ENCODE measurements at places on chromosomes 7 and 10.
A peak's percentile ranks its signal among the peaks of the same experiment; 100 is the strongest.

GRCh38 chr7:108132551-108133265 is 2.5 kb upstream of the LAMB4 start:
- DNase-seq: no peak

DNA sequence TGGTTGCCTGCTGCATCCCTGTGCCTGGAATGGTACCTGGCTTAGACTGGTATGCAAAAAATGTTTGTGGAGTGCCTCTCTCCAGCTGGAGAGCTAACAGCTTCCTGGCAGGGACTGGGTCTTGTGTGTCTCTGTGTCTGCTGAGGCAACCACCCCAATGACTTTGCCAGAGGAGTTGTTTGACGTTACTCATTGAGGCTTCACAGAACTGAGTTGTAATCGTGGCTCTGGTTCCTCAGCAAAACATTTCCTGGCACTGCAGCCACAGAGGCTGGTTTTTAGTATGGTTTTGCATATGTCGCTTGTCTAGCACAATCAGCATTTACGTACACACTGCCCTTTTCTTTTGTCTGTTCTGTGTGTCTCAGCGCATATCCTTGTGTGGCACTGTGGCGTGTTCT is 7.5 kb downstream of the ZNF282 start:
- no peak for DNase-seq

DNA sequence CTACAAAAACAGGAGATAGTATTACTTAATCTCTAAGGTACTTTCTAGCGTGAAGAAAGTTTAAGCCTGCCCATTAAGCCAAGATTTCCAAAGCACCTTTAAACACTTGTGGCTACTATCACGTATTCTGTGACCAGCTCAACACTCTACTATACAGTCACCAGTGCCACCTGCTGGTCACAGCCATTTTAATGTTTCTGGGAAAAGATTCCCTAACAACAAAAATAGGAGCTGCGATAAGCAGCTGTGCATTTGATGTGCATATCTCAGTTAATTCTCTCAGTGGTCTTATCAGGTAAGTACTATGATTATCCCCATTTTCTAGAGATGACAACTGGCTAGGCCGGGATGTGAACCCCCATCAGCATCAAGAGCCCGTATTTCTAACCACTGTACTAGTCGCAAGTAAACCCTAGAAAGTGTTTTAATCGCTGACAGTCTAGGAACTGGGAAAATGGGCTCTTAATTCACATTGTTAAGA is 860 bp downstream of the SEC31B start:
- peak; percentile 35 for DNase-seq

DNA sequence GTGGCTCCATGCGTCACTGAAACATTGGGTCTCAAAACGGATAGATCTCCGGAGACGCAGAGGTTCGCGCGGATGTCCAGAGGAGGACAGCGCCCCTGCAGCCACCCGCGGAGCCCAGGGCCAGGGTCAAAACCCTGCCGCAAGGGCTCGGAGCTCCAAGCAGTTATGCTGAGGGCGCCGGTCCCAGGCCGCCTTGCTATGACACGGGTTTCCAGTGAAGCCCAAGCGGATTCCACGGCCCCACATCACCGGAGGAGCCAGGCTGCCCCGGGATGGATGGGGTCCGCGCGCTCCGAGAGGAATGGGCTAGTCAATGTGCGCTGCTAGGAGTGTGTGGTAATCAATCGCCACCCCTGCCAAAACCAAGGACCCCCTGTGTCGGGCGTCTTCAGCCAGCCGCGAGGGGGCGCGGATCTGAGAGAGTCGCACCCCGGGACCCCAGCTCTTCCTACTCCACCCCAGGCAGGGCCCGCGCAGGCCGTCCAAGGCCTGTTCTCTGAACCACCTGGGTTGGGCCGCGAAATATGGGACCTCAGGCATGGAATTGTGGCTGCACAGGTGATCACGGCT is 5.6 kb upstream of the EMX2 start:
- no peak for DNase-seq

DNA sequence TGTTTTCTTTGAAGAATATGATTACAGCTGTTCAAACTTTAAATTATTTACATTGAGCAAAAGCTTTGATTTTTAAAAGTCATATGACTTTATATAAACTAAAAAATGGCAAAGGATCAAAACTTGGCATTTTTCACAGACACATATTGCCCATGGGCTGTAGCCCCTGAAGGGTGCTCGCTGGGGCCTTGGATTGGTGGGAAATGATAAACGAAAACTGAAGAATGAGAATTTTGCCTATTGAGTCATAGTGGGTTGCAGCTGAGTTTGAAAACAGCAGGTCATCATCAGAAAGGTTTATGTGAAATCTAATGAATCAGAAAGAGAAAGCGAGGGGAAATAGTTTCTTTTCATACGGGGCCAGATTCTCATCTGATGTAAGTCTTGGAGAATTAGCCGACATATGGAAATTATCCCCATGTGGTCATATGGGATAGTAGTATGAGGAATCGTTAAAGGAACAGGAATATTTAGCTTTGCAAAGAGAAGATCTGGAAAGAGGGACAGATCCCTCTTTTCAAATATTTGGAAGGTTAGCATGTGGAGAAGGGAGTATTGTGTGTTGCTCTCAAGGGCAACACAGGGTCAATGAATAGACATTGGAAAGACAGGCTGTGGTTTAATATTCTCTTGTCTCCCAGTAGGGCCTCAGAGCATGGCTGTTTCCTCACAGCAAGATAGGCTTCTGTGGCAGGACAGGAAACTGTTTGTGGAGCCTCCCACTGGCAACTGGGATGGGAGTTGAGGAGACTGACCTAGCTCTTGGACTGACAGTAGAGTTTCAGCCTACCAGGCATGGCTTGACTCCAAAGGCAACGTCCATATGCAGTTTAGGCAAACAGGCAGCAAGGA is 119.0 kb downstream of the FZD1 start:
- no peak for DNase-seq

GRCh38 chr10:98878418-98878817 is 357.2 kb downstream of the HPSE2 start:
- DNase-seq: no peak

GRCh38 chr10:109517748-109518147 is 405.6 kb downstream of the XPNPEP1 start:
- DNase-seq: no peak

- DNase-seq: no peak
Observed at GRCh38 chr10:349081-349480, 213.8 kb downstream of the ZMYND11 start.

GRCh38 chr10:22491931-22492615 is 146.8 kb downstream of the SPAG6 start:
- peak; percentile 37 for DNase-seq

DNA sequence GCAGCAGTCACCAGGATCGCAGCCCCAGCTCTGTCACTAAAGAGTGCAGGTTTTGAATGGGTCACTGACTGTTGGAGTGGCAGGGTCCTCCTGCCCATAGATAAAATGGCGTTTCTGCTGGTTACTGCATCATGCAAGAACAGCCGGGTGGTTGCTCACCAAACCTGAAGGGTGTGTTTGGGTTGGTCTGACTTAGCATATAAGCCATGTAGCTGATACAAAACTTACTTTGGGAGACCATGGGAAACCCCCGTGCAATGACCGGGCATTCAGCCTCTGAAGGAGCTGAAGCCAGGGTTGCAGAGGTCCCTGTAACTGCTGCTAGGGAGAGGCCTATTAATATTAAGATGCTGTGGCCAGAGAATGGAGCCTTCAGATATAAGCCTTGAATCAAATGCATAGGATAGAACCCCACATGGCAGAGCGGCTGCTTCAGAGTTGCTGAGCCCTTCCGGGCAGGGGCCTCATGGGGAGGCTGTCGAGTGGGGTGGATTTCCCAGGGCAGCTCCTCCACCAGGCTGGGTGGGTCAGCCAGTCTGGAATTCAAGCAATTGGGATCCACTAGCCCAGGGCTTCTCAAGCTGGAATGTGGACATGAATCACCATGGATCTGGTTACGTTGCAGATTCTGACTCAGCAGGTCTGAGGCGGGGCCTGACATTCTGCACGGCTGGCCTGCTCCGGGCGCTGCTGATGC is 70.9 kb upstream of the CTBP2 start:
- DNase-seq: no peak

GRCh38 chr10:132575320-132576201 is 38.0 kb downstream of the INPP5A start:
- DNase-seq: no peak

- DNase-seq: no peak
Observed at GRCh38 chr7:108114117-108114841, 15.9 kb downstream of the LAMB4 start.

DNA sequence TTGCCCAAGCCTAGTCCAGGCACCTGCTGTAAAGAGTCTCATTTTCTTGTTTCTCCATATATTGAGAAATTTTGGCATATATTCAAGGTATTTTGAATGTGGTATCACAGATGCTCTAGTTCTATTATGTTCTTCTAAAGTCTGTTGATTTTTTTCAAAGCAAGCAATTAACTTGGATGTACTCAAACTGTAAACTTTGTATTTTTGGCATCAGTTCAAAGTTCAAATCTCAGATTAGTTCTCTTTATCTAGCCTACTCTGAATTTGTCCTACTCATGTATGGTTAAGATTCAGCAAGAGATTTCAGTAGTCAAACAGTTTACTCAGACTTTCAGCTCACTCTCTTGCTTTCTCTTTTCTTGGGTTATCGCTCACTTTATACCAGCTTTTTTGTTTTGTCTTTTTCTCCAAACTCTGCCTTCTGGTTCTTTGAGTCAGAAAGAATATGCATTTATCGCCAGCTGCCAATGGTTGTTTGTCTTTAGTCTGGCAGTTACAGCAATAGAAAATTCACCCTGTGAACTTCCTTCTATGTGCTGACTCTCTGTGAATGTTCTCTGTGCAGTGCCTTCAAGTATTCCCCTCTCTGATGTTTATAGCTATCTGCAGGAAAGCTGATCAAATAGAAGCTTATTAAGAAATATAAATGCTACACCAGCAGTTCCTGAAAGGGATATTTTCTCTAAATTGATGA is 56.0 kb downstream of the ANKRD7 start:
- DNase-seq: no peak

DNA sequence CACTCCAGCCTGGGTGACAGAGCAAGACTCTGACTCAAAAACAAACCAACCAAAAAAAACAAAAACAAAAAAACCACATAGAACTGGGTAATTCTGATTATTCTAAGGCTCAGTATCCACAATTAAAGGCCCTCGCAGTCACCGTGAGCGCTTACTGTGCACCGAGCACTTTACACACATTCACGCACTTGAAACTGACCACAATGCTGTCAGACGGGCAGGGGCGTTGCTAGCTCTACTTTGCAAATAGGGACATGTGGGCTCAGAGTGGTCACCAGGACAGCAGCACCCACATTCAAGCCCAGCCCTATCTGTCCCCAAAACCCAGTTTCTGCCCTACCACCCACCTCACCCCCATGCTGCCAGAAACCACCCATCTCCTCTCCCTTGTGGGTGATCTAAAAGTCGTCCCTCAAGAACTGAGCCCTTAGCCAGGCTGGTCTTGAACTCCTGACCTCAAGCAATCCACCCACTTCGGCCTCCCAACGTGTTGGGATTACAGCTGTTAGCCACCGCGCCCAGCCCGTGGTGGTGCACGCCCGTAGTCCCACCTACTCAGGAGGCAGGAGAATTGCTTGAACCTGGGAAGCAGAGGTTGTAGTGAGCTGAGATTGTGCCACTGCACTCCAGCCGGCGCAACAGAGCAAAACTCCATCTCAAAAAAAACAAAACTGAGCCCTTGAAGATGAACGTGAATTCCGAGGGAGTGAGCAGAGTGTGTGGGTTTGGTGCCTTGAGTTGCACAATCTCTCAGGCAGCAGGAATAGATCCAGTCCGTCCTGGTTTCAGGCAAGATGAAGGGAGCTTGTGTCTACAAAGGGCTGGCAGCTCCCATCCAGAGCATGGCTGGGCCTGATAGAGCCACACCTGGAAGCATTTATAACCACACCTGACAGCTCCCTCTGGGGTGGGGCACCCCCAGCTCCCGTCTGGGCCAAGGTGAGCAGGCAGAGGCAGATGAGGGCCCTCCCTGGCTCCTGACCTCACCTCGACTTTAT is 5.4 kb upstream of the HSPB1 start:
- no peak for DNase-seq

- no peak for DNase-seq
Observed at GRCh38 chr10:99357691-99358090, 28.5 kb downstream of the CNNM1 start.

DNA sequence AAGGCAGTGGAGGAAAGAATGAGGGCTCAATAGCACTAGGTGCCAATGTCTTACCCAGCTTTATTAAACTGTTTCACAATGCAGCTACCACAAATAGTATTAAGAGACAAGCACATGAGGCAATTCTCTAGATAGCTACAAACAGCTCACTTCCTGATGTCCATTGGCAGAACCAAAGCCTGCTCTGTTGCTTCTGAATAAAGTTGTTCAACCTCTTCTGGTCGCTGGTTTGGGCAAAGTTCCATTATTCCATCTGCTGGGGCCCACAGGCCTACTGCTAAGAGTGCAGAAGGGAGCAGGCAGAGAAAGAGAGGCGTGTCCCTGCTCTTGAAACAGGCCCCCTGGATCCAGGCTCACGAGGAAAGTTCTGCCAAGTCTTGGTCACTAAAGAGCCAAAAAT is 173.9 kb downstream of the ZNF438 start:
- no peak for DNase-seq

- no peak for DNase-seq
Observed at GRCh38 chr10:63210611-63211196, 77.6 kb downstream of the NRBF2 start.

GRCh38 chr10:95459446-95460045 is 101.6 kb downstream of the SORBS1 start:
- DNase-seq: no peak

DNA sequence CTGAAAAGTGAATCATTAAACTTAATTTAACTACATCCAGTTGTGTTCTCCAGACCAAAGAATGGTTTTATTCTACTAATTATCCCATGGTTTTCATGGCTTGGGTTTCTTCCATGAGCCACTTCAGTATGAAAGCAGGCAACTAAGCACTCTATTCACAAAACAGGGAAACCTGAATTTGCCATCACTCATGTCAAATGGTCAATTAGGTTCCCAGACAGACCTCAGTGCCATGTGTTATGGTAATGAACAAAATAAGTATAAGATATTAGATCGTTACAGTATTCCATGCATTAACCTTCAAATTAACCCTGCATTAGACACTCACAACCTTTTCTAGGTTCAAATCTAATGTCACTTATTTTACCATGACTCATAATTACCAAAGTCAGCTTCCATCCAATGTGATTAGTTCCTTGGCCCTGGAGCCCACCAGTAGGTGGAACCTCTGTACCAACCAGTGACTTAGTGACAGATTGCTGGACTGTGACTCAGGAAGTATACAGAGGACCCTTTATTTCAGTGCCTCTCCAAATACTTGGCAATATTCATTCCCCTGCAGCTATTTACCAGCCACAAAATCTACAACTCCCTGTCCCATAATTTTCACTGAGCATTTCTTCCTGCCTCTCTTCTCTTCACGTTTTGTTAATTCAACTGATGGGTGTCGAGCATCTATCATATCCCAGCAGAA is 1270.2 kb upstream of the SORCS1 start:
- DNase-seq: no peak

GRCh38 chr7:1494447-1494846 is 9.7 kb downstream of the INTS1 start:
- DNase-seq: no peak

- no peak for DNase-seq
Observed at GRCh38 chr7:118110178-118110925, 73.6 kb upstream of the LSM8 start.

- DNase-seq: no peak
Observed at GRCh38 chr7:1098243-1099153, 10.6 kb downstream of the GPER1 start.

Measured in central memory CD8-positive, alpha-beta T cell (primary cell).